Activated CD4-positive, alpha-beta memory T cell treated with anti-CD3 and anti-CD28 coated beads for 36 hours (primary cell): ENCODE measurements at places on chromosomes 11 and 22. TPM values are rescaled to one million over a fixed set of nuclear protein-coding genes. Genes with fewer than 3 reads are reported as not detected.

GRCh38 chr22:30823015-30823370 lies 128.3 kb downstream of the OSBP2 start:
- H3K4me1 ChIP-seq, result peaks cover 3% of the 10 kb centered on the region
- peaks cover 40% of the 10 kb centered on the region for H3K27me3 ChIP-seq
- H3K4me3 ChIP-seq, result no peak overlapping the region
- no peak overlapping the region for H3K27ac ChIP-seq

Gene ALX4
- total RNA-seq, result not detected

- peaks cover 10% of the 10 kb centered on the region for H3K36me3 ChIP-seq
- H3K4me3 ChIP-seq, result no peak overlapping the region
- no peaks in the 10 kb centered on the region for H3K27me3 ChIP-seq
- peak overlapping the region; percentile 80 for H3K27ac ChIP-seq
- DNase-seq, result peak; percentile 84
Observed at GRCh38 chr11:46529095-46529905, 64.5 kb downstream of the AMBRA1 start.

Gene CLTCL1
- 1.1 TPM for total RNA-seq

DNA sequence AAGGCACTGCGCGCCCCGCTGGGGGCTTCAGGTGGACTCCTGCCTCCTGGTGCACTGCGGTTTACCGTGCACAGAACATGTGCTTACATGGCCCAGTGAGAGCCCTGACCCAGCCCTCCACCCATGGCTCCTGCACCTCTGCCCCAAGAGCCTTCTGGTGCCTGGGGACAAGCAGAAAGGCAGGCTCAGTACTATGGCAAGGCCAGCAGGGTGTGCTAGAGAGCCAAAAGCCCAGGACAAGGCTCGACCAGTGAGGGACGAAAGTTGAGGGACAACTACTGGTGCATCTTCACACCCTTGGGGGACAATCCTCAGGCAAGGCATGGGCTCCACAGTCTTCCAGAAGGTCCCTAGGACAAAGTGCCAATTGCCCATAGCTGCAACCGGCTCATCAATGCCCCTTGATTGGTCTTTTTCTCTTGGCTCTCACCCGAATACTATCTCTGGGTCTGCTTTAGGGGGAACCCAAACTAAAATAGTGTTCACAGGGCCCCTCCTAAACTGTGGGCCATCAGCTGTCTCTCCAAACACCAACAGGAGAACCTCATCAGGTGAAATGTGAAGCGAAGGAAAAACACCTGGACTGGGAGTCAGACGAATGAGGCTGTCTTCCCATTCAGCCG lies 13.5 kb downstream of the PGA5 start:
- H3K27me3 ChIP-seq, result no peaks in the 10 kb centered on the region
- no peaks in the 10 kb centered on the region for H3K4me1 ChIP-seq
- H3K36me3 ChIP-seq, result no peaks in the 10 kb centered on the region
- no peak overlapping the region for H3K4me3 ChIP-seq
- DNase-seq, result peak; percentile 80

DNA sequence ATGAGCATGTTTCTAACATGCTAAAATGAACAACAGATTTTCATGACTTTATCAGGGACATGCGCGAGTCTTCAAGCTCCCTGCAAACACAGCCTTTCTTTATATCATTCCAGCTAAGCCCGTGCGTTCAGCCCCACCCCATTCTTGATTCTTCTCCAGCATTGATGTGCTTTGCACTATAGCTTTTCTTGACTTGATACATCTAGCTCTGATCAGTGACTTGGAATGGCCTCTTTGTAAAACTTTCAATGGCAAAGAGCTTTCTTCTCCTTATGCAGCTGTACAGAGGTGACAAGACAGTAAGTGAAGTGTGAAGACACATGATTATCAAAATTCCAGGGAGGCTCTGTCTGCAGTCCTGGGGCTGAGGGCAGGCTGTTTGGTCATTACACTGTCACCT lies 561.0 kb downstream of the OPCML start:
- H3K4me3 ChIP-seq, result no peak overlapping the region
- no peaks in the 10 kb centered on the region for H3K36me3 ChIP-seq
- no peaks in the 10 kb centered on the region for H3K4me1 ChIP-seq
- no peak for DNase-seq
